Eye (tissue), 1 donor: ENCODE measurements at places on chromosomes 5 and 9.
A peak's percentile ranks its signal among the peaks of the same experiment; 100 is the strongest.

DNA sequence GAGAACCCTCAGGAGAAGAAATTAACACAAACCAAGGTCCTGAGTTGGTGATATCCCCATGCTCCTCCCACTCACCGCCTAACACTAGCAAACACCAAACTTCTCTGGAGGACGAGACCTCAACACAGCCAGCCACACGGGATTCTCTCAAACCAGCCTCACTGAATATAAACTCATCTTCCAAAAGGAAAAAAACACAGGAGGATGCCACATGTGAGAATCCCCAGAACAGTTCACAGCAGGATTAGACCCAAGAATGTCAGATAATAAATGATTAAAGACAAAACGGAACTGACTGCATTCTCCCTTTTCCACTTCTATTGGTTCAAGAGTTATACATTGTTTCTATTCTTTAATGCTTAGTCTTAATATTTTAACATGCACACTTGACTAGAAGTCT lies 89.2 kb downstream of the LPAR1 start:
- DNase-seq: no peak

GRCh38 chr9:86902991-86903733 lies 44.1 kb downstream of the GAS1 start:
- DNase-seq: peak; percentile 87

DNA sequence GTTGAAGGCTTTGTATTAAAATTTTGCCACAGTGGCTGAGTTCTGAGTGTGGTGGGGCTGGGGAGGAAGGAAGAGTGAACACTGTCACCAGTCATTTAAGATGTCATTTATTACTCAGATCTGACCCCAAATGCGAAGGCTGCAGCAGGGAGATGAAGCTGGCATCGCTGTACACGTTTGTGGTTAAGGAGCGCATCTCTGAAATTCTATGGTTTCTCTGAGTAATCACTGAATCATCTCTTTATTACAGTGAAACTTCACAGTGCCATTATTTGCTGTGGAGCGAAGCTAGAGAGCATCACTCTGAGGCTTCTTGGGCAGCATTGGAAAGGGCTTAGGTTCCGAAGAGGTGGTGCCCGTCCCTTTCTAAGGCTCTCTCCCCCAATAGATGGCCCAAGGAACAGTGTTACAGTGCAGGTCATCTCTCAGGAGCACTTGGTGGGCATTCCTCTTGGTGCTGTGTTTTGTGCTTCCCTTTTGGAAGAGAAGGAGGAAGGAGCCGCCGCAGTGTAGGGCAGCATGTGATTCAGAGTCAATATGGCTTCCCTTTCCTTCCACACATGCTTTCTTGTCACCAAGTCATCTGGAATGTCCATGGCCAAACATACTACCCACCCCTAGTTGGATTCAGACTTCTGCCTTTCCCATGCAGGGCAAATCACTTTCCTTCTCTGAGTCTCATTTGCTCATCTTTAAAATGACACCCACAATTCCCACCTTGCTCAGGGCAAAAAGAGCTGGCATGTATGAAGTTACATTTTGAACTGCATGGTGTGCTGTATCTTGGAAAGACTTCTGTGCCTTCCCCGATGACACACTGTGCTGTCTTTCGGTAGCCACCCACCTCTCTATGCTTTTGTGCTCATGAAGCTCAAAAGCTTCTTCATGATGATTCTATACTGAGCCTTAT lies 9.3 kb upstream of the TEX48 start:
- DNase-seq: no peak

DNA sequence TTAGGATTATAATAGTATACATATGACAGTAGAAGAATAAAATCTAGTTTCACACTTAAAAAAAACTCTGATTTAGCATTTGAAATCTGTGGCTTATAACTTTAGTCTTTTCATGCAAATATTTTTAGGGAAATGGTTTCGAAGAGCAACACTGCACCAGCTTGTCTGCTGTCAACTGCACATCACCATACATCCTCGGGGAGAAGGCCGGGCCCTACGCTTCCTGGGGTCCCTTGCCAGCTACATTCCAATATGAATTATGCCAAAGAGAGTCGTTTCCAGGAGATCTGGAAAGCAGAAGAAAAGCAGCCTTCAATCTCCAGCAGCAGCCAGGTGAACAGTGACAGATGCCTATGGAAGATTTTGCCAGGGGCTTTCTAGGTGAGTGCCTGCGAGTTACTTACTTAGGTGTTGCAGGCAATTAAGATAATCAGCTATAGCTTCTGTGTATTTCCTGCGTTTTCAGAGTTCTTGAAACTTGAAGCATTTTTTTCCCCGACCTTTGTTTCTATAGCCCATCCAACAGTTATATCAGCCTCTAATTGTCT lies 166.8 kb downstream of the TRPM3 start:
- DNase-seq: peak; percentile 18

DNA sequence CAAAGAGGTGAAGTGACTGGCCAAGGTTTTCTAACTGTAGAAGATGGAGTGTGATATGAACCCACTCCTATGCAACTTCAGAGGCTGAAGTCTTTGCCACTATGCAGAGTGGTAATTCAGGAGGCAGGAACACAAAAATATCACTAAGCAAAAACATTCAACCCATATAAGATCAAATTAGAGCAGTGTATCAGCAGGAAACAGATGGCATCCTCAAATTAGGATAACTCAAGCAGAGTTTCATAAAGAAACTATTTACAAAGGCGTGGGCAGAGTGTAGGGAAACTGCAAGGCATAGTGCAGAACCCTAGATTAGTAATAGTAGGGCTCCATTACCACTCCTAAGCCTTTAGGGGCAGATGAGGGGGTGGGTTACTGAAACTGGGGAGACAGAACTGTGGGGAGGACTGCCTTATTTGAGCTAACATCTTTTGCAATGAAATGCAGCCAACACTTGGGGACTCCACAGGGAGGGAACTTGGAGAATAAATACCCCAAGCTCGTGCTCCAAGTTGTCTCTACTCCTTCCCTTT lies 72.2 kb downstream of the PTTG1 start:
- no peak for DNase-seq

DNA sequence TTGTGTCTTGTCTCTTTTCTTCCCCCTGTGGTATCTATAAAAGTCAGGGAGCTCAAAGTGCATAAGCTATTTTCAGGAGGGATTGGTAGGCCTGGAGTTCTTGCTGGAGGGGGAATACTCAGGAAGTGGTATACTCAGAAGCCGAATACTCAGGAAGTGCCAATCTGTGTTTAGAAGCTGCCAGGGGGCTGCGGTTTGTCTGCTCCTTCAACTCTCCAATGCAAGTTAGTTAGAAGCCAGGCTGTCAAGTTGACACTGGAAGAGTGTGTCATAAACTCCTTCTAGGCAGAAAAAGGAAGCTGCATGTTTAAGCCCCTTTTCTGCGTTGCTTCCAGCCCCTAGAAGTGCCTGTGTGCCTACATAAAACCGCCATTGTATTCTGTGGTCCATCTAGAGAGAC lies 366.5 kb downstream of the TAF11L14 start:
- DNase-seq: no peak

GRCh38 chr9:93648836-93649235 lies 72.5 kb downstream of the PHF2 start:
- no peak for DNase-seq

GRCh38 chr5:128403333-128403732 lies 134.7 kb downstream of the FBN2 start:
- no peak for DNase-seq

GRCh38 chr5:155460501-155460931 lies 447.0 kb downstream of the KIF4B start:
- no peak for DNase-seq
